ENCODE measurements at places on chromosomes 16 and 17.

GRCh38 chr17:73823684-73824083, 179.4 kb upstream of the SDK2 start:
- no peak for DNase-seq

- no peak for DNase-seq
Measured at GRCh38 chr17:56424005-56424404, 169.5 kb upstream of the NOG start.

DNA sequence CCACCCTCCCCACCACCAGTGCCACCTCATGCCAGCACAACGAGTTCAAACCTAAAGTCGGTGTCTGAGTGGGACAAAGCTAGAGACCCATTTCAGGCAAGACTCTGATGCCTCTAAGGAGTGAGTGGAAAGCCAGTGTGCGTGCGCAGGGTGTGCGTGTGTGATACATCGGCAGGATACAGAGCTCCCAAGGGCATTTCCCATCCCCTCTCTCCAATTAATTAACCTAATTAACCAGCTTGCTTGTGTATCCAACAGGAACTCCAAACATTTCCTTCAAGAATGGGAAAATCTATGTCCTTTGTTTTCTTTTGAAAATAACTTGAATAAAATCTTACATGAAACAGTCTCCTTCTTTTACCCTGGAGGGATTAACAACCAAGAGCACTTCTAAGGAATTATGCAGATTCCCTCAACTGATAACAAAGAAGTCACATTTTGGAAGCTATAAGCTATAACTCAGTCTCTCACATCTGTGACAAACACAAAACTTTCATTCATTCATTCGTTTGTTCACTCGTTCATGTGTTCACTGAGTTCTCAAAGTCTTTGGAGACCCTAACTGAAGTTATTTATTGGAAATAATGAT, 9.9 kb downstream of the ATPAF2 start:
- DNase-seq: no peak

- DNase-seq: peak; percentile 75
Measured at GRCh38 chr17:35433075-35433894, 985 bp upstream of the SLFN12 start.

- DNase-seq: no peak
Measured at GRCh38 chr16:75506574-75506973, 11.3 kb upstream of the CHST6 start.

DNA sequence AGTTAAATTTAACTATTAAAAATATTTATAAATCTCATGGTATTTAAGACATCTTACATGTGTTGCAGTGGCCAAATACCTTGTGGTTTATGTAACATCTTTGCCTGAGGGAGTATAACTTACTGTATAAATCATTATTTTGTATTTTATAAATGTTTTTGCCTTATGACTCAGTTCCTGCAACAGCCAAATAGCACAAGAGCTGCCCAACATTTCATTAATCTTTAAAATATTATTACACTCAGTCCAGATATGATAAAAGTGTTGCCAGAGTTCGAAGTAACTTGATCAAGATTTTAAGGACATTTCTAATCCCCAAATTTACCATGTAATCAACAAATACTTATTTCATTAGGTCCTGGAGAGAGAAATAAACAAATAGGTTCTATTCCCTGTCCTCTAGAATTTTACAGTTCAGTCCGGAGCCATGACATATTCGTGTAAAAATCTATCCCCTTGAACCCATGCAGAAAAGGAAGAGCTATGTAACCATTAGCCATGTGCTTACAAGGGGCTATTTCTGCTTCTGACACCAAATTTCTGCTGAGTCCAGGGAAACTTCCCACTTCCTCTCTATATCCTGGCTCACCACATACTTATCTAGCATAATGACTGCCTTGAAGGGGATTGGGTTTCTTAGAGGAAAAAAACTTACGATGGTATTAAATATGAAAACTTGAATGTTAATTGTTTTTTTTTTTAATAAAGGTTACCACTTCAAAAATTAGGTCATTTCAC, 44.0 kb downstream of the IRX6 start:
- DNase-seq: no peak

GRCh38 chr16:6827931-6828330, 504.7 kb upstream of the RBFOX1 start:
- DNase-seq: no peak

DNA sequence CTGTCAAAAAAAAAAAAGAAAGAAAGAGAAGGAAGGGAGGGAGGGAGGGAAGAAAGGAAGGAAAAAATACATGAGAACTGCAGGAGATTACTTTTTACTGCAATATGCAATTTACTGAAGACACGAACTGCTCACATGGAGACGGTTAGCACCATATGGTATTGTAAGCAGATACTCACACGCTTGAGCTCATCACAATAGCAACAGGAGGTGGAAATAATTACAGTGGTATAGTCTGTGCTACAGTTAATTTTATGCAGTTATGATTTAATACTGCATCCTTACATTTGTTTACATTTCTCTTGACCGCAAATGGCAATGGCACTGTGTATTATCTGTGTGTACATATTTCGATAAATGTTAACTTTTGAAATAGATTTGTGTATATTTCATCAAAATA, 21.4 kb upstream of the SLC46A1 start:
- DNase-seq: no peak

DNA sequence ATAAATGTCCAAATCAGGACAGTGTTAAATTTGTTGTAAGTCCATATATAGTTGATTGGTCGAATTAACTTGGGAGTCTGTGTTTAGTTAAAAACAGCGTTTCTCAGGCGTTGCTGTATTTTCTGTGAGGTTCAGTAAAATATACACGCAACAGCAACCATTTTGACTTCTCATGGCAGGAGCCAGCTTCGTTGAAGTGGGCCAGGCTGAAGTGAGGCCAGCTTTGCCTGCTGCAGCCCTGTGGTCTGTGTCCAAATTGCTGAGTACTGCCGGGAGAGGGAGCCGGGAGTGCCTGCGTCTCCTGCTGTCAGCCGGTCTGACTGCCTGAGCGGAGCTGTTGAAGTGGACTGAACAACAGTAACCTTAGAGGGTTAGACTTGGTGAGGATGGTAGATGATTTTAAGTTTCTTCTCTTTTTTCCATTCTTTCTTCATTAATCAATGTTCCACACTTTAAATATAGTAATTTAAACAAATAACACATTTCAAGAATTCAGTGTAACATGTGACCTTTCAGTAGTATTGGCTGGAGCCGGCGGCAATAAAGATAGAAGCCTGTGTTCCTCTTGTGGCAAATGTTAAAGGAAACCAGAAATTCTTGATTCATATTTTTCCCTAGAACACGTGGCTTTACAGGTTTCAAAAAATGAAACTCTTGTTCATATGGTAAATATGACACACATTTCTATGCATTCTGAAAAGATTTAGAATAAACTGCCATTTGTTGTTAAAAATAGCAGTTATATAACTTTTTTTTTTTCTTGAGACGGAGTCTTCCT, 37.0 kb upstream of the ZNF750 start:
- no peak for DNase-seq
